Activated CD4-positive, alpha-beta T cell treated with anti-CD3 and anti-CD28 coated beads for 24 hours (primary cell): ENCODE measurements at places on chromosomes 7 and 10.

- DNase-seq: no peak
Observed at GRCh38 chr7:129804890-129805719, 147.7 kb downstream of the UBE2H start.

DNA sequence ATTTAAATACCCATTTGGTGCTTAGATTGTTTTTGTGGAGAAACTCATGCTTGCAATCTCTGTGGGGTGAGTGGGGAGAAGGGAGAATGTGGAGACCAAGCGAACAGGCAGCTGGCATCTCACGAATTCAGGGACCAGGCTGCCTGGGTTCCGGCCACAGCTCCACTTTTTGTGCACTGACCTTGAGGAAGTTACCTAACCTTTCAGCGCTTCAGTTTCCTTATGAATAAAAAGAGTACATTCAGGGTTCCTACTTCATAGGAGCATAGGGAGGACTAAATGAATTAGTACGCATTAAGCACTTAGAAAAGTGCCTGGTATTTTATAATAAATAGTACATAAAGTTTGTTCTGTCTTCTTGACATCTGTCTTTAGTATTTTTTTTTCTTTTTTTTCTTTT is 72.5 kb downstream of the PRTFDC1 start:
- no peak for DNase-seq

GRCh38 chr7:137539111-137539715 is 195.7 kb upstream of the PTN start:
- no peak for DNase-seq

DNA sequence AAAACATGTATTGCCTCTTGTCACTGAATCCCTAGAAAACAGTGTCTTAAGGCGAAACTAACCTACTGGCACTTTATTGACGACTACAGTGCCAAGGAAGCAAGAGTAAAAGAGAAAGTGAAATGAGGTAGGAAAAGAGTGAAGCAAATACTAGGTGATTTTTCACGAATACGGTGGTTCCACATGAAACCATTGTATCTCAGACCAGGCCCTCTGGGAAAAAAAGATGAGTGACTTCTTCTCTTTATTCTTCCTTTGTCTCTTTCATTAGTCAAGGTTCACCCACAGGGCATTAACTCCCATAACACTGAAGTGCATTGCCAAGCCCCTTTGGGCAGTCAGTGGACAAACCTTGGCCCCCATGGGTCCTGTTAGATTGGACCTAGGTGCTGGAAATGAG is 16.2 kb upstream of the MACC1 start:
- DNase-seq: no peak

DNA sequence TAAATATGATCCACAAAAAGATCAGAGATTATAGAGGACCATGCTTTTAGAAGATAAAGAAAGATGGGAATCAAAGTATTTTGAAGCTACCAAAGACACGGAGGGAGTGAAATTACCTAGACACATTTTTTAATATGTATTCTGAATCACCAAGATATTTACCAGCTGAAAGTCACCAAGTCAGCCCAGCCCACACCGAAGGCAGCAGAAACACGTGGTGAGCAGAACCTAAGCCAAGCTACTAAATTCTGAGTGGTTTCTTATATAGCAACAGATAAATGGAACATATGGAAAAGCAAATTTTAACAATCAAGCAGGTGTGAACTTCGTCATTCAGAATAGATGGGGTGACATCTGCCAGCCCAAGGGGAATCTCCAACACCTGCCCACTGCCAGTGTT is 134.7 kb upstream of the AKR1E2 start:
- DNase-seq: no peak

GRCh38 chr7:146319629-146320028 is 203.0 kb downstream of the CNTNAP2 start:
- DNase-seq: no peak

GRCh38 chr10:35040760-35041501 is 49.2 kb downstream of the CUL2 start:
- no peak for DNase-seq

DNA sequence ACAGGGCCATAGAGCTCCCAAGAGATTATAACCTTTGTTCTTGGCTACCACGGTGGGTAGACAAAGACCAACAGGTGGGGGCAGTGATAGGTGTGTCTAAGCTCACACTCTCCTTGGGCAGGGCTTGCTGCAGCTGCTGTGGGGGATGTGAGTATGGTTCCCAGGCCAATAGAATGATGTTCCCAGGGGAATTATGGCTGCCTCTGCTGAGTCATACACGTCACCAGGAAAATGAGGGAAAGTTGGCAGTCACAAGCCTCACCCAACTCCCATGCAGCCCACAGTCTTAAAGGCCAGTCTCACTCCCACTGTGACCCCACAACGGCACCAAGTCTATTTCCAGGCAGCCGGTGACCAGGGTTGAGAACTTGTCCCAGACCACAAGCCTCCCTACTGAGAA is 453.4 kb upstream of the PODXL start:
- DNase-seq: no peak

GRCh38 chr7:17405786-17406185 is 107.3 kb downstream of the AHR start:
- DNase-seq: no peak

GRCh38 chr10:133438711-133439273 is 14.4 kb upstream of the SPRN start:
- DNase-seq: no peak

- DNase-seq: no peak
Observed at GRCh38 chr10:33355274-33355673, 20.8 kb upstream of the NRP1 start.

GRCh38 chr10:128070721-128071416 is 55.4 kb downstream of the MKI67 start:
- no peak for DNase-seq

DNA sequence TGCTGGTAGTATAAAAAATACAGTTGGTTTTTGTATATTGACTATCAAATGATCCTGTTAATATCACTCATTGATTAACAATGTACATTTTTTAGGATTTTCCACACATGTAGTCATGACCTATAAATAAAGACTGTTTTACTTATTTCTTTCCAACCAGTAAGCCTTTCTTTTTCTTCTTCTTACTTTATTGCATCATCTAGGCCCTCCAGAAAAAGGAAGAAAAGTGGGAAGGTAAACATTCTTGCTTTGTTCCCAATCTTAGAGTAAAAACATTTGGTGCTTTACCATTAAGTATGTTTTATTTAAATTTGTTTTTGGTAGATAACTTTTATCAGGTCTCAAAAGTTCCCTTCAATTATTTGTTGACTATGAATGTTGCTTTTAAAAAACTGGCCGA is 47.1 kb upstream of the CCNY start:
- no peak for DNase-seq

- peak; percentile 83 for DNase-seq
Observed at GRCh38 chr7:101688183-101688831, 59.2 kb upstream of the MYL10 start.

- no peak for DNase-seq
Observed at GRCh38 chr7:2471396-2471795, 4.8 kb downstream of the GRIFIN start.

- no peak for DNase-seq
Observed at GRCh38 chr10:122461367-122461728, at the start of gene HTRA1. TSS of gene HTRA1 (plus strand) at chr10:122461553. CDS start at chr10:122461653, 100 bp downstream.

DNA sequence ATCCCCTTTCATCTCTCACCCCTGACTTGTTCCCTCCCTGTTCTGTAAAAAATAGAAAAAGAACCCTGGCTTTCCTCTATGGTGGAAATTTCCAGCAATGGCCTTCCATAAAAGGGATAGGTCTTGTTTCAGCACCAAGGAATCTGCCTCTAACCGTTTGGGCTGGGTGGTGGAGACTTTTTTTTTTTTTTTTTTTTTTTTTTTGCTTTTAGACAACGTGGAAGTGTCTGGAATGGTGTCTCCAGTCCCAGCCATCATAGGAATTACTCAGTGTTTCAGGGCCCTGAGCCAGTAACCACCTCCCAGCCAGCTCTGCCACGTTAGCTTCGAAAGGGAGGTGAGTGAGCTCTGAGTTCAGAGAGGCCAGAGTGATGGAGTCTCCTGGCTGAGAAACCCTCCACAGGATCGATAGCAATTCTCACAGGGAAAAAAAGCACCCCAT is 97.3 kb upstream of the COL1A2 start:
- no peak for DNase-seq

DNA sequence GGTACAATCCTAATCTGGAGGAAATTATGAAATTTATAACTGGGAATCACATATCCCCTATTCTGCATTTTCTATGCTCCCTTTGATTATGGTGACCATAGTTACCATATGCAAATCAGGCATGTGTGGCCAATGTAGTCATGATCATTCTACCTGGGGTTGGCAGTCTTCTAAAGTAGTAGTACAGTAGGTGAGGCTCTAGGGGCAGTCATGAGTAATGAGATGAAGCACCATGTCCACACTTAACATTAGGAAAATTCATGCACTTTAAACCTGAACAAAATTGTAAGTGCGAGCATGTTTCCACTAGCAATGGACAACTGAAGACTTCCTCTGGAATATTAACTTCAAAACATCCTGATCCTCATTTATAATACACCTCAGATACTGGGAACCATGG is 545.9 kb downstream of the SUGCT start:
- no peak for DNase-seq

- no peak for DNase-seq
Observed at GRCh38 chr7:13057462-13058200, 370.2 kb downstream of the ARL4A start.

- no peak for DNase-seq
Observed at GRCh38 chr10:49117376-49118070, 2.2 kb upstream of the VSTM4 start.

- DNase-seq: no peak
Observed at GRCh38 chr10:108064746-108065260, 900.3 kb upstream of the SORCS1 start.

DNA sequence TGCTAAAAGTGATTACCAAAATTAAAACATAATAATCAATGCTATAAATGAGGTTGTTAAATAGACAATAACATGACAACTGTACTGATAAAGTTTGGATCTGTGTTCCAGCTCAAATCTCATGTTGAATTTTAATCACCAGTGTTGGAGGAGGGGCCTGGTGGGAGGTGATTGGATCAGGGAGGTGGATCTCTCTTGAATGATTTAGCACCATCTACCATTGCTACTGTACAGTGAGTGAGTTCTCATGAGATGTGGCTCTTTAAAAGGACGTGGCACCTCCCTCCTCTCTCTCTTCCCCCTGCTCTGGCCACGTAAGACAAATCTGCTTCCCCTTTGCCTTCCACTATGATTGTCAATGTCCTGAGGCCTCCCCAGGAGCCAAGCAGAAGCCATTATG is 77.5 kb downstream of the HTR5A start:
- no peak for DNase-seq

DNA sequence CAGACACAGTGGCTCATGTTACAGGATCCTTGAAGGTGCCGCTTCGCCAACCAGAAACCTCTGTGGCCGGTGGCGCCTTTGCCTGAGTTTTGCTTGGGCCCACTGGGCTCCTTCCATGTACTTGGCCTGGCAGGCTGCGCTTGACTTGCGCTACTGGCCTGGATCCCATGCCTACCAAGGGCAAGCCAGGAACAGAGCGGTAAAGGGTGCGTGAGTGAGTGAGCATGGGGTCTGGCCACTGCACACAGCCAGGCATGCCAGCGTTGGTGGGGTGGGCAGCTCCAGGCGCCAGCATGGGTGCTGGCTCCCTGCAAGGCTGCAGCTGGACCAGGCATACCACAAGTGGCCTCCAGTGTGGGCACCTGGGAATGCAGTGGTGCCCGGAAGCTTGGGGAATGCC is 16.3 kb upstream of the TSPAN15 start:
- no peak for DNase-seq

DNA sequence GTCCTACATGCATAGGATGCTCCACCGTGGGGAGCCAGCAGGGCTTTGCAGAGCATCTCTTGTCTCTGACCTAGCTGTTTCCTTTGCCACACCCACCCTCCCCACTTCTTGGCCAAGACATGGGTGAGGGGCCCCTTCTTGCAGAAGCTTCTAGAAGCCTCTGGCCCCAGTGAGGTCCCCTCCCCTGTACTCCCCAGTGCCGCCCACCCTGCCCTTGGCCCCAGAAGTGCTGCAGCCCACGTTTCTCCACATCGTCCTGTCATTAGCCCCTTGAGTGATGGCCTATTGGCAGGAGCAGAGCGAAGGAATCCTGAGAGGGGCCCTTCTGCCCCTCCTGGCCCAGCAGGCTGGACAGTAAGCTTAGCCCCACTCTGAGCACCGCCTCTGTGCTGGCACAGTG is 43.7 kb downstream of the ALOX5 start:
- no peak for DNase-seq

- no peak for DNase-seq
Observed at GRCh38 chr7:141704741-141705140, 2.8 kb upstream of the DENND11 start.

DNA sequence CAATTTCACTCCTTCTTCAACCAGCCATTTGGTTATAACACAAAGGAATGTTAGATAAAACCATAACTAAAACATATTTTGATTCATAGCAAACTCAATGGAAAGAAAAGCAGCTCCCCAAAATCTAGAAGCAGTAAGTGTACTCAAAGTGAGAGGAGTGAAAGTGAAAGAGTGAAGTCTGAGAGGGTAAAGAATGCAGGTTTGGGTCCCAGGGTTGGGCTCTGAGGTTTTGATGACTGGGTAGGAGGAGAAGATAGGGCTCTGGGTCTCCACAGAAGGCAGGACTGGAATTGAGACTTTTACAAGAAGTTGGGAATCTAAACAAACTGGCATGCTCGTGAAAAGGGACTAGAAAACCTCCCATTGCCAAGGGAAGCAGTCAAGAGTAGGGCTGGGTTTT is 85.4 kb upstream of the RSU1 start:
- no peak for DNase-seq

- no peak for DNase-seq
Observed at GRCh38 chr7:7861211-7861633, 107.4 kb upstream of the GLCCI1 start.

DNA sequence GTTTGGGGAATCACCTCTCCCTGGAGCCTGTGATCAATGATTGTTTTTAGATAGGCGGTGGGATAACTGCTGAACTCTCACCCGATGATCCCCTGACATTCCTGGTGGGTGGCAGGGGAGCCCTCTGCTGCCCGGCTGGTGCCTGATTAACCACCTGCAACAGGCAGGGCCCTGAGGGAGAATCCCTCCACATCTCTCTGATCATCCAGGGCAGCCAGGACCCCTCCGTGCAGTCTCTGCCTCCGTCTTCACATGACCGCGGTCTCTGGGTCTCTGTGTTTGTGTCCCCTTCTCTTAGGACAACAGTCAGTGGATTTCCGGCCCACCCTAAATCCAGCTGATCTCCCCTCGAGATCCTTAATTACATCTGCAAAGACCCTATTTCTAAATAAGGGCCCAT is 17.4 kb downstream of the CALML5 start:
- no peak for DNase-seq

DNA sequence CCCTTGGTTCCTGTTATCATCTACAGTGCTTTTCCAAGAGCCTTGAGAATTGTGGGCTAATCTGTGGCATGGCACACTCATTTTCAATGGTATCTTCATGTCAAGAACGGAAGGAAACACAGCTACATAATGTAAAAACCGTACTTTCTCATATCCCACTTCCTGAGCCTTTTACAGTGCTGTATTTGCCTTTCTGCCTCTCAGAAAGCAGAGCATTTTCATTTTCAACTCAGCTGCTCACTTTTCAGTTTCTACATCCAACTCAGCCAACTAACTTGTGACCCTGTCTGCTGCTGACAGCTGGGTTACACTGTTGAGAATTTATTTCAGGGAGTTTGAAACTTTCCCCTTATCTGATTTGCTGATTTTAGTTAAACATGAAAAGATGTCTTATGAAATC is 875.8 kb upstream of the KCND2 start:
- DNase-seq: no peak

GRCh38 chr10:100021322-100021721 is 11.6 kb upstream of the DNMBP start:
- DNase-seq: no peak

- no peak for DNase-seq
Observed at GRCh38 chr7:141042222-141043193, 27.8 kb upstream of the MRPS33 start.

GRCh38 chr7:18974803-18975202 is 142.6 kb downstream of the TWIST1 start:
- no peak for DNase-seq
